GM23338 (cell line): ENCODE measurements at places on chromosomes 3 and 15.
A peak's percentile ranks its signal among the peaks of the same experiment; 100 is the strongest.

- no peak for DNase-seq
Observed at GRCh38 chr3:188272481-188273372, 118.8 kb downstream of the LPP start.

DNA sequence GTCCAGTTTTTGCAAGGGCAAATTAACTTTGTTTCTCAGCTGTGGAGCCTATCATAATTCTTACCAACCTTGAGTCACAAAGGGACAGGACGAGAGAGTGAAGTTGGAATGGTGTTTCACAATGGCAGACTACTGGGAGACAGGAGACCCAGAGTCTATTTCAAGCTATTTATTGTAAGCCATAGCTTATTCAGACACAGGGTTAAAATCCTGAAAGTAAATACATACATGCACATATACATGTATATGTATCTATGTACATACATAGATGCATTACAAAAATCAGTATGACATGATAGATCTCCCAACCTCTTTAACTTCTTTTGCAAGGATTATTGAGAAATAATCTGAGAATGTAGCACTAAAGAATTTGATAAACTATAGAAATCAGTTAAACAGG lies 86.3 kb downstream of the DNAJC13 start:
- no peak for DNase-seq

GRCh38 chr15:75656813-75657212 lies 9.1 kb downstream of the SNX33 start:
- DNase-seq = no peak

DNA sequence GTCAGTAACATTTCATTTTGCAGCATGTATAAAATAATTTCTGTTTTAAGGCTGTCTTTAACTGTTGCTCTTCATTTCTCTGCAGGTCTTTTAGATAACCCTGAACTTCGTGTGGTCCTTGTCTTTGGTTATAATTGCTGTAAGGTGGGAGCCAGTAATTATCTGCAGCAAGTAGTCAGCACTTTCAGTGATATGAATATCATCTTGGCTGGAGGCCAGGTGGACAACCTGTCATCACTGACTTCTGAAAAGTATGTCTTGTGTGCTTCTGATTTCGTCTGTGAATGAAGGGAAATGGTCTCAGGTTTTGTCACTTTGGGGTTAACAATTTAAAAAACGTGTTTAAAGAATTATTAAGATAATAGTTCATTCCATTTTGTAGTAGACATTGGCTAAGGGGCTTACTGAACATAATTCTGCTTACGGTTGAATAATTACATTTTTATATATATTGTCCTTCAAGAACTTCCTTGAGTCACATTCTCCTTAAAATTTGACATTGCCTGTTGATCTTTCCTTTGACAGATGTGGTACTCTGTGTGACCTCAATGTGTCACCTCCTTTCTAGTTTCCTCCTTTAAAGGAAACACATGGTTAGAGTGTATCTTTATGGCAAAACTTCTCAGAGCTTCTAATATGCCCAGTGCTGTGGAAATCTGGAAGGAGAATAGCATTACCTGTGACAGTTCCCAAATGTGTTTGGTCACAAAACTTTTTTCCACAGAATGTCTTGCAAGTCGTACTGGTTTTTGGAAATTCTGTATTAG lies 26.3 kb downstream of the FBXO22 start:
- no peak for DNase-seq

DNA sequence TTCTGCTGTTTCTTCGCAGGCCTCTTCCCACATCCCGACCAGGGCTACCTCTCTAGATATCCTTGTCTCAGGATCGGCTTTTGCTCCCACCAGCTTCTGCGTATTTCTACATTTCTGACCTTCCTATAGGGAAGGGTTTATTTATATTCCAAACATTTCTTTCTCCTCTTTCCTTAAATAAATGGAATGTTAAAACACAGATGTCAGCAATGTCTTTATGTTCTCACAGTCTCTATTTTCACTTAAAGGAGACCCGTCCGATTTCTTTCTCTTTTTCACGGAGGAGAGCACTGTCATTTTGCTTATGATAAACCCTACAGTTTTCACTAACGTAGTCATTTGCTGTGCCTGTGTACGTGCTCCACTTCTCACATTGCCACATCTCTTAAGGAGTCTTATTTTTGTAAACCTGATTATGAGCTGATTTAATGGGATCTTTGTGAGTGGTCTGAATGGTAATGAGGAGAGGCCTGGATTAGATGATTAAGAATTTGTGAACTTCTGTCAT lies 630 bp downstream of the KIF15 start:
- no peak for DNase-seq

- DNase-seq = no peak
Observed at GRCh38 chr3:186732169-186732766, 15.1 kb downstream of the KNG1 start.

GRCh38 chr15:52104532-52105004 lies 8.0 kb downstream of the BCL2L10 start:
- no peak for DNase-seq

GRCh38 chr15:96052154-96052553 lies 278.3 kb upstream of the NR2F2 start:
- no peak for DNase-seq

GRCh38 chr3:139127101-139127500 lies 82.4 kb upstream of the PRR23C start:
- DNase-seq = no peak

GRCh38 chr3:77873598-77873997 lies 833.7 kb downstream of the ROBO2 start:
- DNase-seq = no peak

- peak; percentile 86 for DNase-seq
Observed at GRCh38 chr15:98442379-98442833, 205.9 kb upstream of the IGF1R start.

- no peak for DNase-seq
Observed at GRCh38 chr15:73564255-73564654, 68.9 kb downstream of the NPTN start.

GRCh38 chr3:153652076-153652475 lies 469.1 kb upstream of the ARHGEF26 start:
- DNase-seq = no peak

- DNase-seq = no peak
Observed at GRCh38 chr3:34131091-34131490, 332.7 kb downstream of the PDCD6IP start.

DNA sequence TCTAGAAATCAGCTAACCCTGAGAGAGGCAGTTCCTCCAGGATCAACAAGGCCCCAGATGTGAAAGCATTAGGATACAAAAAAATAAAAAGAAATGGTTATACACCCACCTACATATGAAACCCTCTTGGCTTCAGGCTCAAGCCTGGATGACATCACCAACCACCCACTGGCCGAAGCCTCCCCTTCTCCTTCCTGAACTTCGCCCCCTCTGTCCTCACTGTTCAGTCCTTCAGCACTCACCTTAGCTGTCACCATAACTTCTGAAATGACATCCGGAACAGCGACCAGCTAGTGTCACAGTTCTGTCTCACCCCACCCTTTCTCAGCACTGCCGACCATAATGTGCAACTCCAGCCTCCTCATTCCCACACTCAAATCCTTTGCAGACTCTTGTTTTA lies 98.7 kb downstream of the PLCH1 start:
- DNase-seq = no peak

DNA sequence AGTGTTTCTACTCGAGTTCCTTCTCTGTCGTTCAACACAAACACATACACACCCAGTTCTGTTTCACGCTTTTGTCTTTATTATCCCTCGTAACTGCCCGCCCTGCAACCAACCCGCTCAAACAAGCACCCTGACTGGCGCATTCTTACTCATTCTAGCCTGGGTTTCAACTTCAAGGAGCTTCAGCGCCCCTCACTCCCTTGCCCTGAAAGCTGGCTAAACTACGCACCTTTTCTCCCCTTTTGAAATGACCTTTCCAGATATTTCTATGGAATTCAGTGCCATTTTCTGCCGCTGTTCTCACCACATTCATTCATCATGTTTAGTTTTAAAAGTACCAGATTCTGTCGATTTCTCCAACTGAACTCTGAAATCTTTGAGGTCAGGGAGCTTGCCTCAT lies 653 bp upstream of the MFSD1 start:
- DNase-seq = peak; percentile 46

GRCh38 chr15:98966091-98966787 lies 41.4 kb downstream of the PGPEP1L start:
- DNase-seq = no peak

GRCh38 chr3:127970966-127971592 lies 56.0 kb downstream of the KBTBD12 start:
- DNase-seq = peak; percentile 79

DNA sequence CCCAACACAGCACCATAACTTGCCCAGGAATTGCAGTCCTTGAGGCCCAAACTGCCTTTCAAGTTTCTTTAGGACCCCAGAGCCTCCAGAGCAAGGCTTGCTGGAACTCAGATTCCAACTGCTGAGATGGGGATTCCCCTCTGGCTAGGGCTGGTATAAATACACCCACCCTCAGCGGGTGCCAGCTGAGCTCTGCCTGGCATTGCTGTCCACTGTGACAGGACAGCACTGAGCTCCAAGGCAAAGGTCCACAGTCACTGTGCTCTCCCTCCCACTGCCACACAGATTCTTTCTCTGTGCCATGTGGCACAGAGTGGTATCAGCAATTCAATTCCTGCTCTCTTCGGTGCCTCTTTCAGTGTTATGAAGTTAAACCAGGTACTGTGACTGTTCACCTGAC lies 304.2 kb upstream of the LMCD1 start:
- no peak for DNase-seq

DNA sequence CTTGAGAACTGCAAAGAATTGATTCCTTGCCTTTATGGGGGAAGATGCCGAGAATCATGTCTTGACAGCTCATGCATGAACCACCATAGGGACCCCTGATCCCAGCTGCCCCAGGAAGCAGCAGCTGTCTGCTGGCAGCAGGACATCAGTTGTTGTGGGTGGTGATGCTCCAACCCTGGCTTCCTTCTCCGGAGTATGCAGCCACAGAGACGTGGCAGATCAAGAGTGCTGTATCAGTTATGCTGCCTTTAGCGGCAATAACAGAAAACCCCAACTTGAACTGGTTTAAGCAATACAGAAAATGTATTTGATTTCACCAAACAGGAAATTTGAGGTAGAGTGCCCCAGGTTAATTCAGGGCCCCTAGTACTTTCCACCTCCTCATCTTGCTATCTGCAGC lies 92.2 kb upstream of the TNFAIP8L3 start:
- no peak for DNase-seq

DNA sequence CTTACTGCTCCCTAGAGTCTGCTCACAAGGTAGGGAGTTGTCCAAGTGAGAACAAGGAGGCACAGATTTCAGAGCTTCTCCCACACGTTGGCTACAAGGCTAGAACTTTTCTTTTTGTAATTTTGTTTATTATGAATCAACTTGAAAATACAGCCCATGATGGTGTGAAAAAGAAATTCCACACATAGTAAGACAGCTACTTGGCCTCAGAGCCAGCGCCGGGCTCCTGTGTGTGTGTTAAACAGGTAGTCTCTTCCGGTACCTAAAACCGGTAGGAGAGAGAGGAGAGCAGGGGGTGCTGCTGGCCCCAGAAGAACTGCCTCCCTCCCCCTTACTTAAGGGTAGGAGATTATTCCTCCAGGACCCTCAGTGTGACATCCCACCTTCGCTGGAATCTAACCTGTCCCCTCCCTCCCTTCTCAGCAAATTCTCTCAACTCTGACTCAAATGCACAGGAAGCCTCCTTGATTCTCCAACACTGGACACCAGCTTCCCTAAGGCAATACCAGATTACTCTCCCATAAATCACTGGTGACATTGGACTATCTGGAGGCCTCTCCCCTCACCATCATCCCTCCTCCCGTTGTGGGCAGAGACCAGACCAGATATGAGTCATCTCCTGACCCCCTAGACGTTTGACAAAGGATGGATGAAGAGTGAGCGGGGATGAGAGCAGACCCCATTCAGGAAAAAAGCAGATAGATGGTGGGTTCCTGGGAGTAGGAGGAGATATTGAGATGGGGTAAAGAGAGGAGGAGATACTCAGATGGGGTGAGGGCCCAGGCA lies 4.5 kb upstream of the IP6K1 start:
- DNase-seq = no peak

GRCh38 chr15:81303244-81304225 lies 20.4 kb downstream of the STARD5 start:
- DNase-seq = peak; percentile 63
